Breast epithelium (tissue), 4 donors: ENCODE measurements at places on chromosomes 2 and 18. TPM values are rescaled to one million over a fixed set of nuclear protein-coding genes. Genes with fewer than 3 reads are reported as not detected.

Gene DPP10
- 0.32 TPM for total RNA-seq

Gene MYO5B
- 53.1 TPM for total RNA-seq

Gene ANKRD30BL
- total RNA-seq, result 1.5 TPM

Gene TUBA3E
- not detected for total RNA-seq

Gene RAB1A
- 107 TPM for total RNA-seq

Gene ADD2
- total RNA-seq, result 1.3 TPM

Gene CENPA
- not detected for total RNA-seq

Gene QPCT
- 5.2 TPM for total RNA-seq

Gene PCARE
- total RNA-seq, result not detected

Gene CDH7
- not detected for total RNA-seq

Gene UGT1A5
- not detected for total RNA-seq

Gene PARD3B
- 24.6 TPM for total RNA-seq

Gene NT5DC4
- not detected for total RNA-seq

Gene OTOS
- total RNA-seq, result not detected

Gene FBLN7
- 9.2 TPM for total RNA-seq

Gene NFATC1
- 10.9 TPM for total RNA-seq

Gene PRR30
- not detected for total RNA-seq

Gene VWA3B
- total RNA-seq, result not detected

Gene SMCHD1
- 131 TPM for total RNA-seq

Gene REEP1
- 3.8 TPM for total RNA-seq

Gene PAIP2B
- total RNA-seq, result 13.0 TPM

Gene SNORC
- total RNA-seq, result 23.1 TPM

Gene COLEC11
- total RNA-seq, result 1.0 TPM

Gene HSBP1L1
- 42.1 TPM for total RNA-seq

Gene EVX2
- total RNA-seq, result not detected

Gene HOXD4
- total RNA-seq, result 1.9 TPM

Gene ITPRIPL1
- total RNA-seq, result 0.64 TPM

Gene FAM124B
- 2.6 TPM for total RNA-seq

Gene TUBB8B
- total RNA-seq, result 0.66 TPM

Gene EHD3
- 9.2 TPM for total RNA-seq

Gene OTX1
- not detected for total RNA-seq

Gene ALPP
- not detected for total RNA-seq
